Effector memory CD8-positive, alpha-beta T cell (primary cell): ENCODE measurements at places on chromosomes 7 and 10.

DNA sequence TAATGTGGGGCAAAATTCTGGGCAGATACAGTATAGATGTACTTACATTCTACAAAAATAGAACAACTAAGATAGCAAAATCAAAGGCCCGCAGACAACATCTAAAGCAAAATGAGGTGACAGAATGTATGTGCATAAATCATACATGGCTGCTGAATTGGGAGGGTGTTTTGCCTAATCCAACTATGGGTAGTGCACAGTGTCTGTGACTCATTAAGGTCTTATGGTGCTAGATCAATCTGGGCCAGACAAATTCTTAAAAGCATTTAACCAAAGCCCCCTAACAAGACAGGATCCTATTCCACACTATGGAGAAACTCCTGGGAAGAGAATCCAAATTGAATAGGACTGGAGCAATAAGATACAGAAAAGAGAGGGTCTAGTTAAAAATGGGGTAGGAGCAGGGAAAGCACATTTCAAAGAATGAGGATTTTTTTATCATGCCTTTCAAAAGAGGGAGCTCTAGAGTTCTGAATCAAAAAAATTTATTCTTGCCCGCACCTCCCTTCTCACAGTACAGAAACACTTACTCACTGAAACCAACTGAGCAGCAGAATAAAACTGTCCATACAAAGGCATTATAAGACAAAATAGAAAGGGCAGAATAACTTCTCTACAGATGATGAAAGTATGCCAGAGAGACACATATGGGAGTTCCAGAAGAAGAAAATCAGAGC lies 181.3 kb downstream of the RNLS start:
- H3K27ac ChIP-seq, result no peak overlapping the region
- no peaks in the 10 kb centered on the region for H3K36me3 ChIP-seq
- no peaks in the 10 kb centered on the region for H3K4me1 ChIP-seq
- H3K4me3 ChIP-seq, result no peak overlapping the region

GRCh38 chr10:86728056-86728455 lies 28.4 kb upstream of the BMPR1A start:
- H3K27ac ChIP-seq, result no peak overlapping the region
- peaks cover 7% of the 10 kb centered on the region for H3K4me1 ChIP-seq

DNA sequence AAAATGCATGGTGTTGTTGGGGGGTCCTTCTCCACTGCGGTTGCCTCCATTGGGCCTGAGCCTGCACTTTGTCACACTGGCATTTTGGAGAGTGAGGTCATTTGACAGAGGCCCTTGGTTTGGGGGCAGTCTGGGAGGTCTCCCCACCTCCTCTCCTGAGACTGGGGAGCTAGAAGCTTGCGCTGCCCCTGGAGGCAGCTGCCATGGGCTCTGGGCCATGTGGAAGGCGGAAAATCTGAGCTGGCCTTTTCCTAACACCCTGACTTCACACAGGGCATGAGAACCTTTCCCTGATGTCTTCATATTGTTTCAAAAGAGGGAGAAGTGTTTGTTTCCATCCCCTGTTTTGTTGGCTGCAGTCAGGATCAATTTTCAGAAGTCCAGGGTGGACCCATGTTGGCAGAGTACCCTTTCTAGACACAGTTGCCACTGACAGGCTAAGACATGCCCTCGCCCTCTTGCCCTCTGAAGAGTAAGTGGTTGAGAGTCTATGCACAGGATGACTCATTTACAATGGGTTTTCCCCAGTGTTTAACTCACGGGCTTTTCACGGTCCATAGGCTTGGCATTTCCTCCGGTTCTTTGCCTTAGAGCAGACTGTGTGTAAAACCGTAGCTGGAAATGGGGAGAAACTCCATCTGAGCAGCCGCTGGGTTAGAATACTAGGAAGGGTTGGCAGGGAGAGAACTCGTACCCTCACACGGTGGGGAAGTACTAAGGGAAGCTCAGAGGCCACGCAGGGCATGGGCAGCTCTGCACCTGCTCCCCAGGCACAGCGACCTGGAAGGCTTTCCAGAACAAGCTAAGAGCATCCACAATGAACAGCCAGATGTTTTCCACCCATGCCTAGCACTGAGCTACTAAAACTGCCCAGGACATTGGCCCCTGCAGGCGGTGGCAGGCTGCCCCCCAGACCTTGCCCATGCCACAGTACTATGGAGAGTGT lies 655.0 kb downstream of the SDK1 start:
- no peak for DNase-seq
- no peak overlapping the region for H3K4me3 ChIP-seq
- no peaks in the 10 kb centered on the region for H3K36me3 ChIP-seq

DNA sequence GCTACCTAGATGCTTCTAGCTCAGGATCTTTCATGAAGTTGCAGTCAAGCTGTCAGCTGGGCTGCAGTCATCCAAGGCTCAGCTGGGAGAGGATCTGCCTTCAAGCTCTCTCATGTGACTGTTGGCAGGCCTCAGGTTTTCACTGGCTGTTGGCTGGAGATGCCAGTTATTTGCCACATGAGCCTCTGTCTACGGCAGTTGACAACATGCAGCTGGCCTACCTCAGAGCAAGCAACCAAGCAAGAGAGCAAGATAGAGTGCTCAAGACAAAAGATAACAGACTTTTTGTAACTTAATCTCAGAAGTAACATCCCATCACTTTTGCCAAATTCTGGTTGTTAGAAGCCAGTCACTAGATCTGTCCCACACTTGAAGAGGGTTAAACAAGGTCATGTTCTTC lies 125.8 kb downstream of the TPST1 start:
- H3K36me3 ChIP-seq, result no peaks in the 10 kb centered on the region
- H3K4me1 ChIP-seq, result no peaks in the 10 kb centered on the region
- peaks cover 10% of the 10 kb centered on the region for H3K27me3 ChIP-seq

GRCh38 chr7:45874408-45875131 lies 1.7 kb upstream of the CCDC201 start:
- no peak overlapping the region for H3K4me3 ChIP-seq
- no peak overlapping the region for H3K27ac ChIP-seq
- H3K36me3 ChIP-seq, result no peaks in the 10 kb centered on the region
- no peaks in the 10 kb centered on the region for H3K4me1 ChIP-seq

DNA sequence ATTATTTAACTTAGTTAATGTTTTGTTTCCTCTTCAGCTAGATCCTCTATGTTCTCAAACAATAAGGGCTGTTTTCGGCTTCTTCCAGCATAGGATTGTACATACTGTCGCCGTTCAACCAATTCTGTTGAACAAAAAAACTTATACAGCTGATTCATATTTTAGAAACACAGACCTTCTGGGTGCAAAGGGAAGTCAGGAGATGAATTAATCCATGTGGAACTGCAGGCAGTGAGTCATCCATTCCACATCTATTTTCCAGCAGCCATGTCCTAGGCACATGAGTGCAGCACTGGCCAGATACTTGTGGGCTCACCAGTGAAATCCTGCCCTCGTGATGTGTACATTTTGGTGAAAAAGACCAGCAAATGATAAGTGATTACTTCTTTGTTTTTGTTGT lies 163.2 kb downstream of the JAZF1 start:
- peaks cover 8% of the 10 kb centered on the region for H3K4me1 ChIP-seq
- no peaks in the 10 kb centered on the region for H3K27me3 ChIP-seq
- H3K36me3 ChIP-seq, result peaks cover 2% of the 10 kb centered on the region
- no peak overlapping the region for H3K27ac ChIP-seq

DNA sequence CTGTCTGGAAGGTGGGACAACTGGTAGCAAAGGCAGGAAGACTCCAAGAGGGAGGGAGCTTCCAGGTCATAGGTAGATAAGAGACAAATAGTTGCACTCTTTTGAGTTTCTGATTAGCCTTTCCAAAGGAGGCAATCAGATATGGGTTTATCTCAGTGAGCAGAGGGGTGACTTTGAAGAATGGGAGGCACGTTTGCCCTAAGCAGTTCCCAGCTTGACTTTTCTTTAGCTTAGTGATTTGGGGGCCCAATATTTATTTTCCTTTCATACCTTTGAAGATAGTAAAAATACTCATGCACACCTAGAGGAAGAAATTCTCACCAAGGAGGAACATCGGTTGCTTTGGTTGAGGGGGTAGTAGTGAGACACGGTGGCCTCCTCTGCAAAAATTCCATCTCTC lies 212.1 kb upstream of the SVIL start:
- no peak for DNase-seq
- H3K4me1 ChIP-seq, result peaks cover 3% of the 10 kb centered on the region
- H3K27me3 ChIP-seq, result peaks cover 18% of the 10 kb centered on the region
- H3K36me3 ChIP-seq, result peaks cover 3% of the 10 kb centered on the region
- no peak overlapping the region for H3K4me3 ChIP-seq

- DNase-seq, result no peak
- no peak overlapping the region for H3K27ac ChIP-seq
- H3K4me3 ChIP-seq, result no peak overlapping the region
- no peaks in the 10 kb centered on the region for H3K27me3 ChIP-seq
These were observed 42.7 kb downstream of the FAM107B start for GRCh38 chr10:14731875-14732512.

DNA sequence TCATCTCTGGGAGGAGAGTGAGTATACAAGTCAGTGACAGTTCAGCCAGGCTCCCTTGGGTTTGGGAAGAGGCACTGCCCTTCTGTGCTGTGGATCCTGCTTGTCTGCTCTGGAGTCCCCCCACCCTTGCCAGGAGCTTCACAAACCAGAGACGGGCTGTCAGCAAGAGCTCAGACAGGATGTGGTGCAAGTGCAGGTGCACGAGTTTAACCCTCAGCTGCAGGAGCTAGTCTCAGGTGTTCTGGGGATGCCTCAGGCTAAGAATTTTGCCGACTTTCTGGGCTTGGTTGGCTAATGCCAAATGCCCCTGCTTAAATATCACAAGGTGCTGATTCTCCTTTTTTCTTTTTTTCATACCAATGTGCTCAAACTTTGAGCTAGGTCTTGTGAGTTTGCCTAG lies 22.3 kb downstream of the ZNF783 start:
- peak overlapping the region; percentile 82 for H3K27ac ChIP-seq
- peaks cover 28% of the 10 kb centered on the region for H3K36me3 ChIP-seq
- H3K4me1 ChIP-seq, result peaks cover 35% of the 10 kb centered on the region
- peak; percentile 35 for DNase-seq
- no peaks in the 10 kb centered on the region for H3K27me3 ChIP-seq
- H3K4me3 ChIP-seq, result peak overlapping the region; percentile 74

- no peak overlapping the region for H3K4me3 ChIP-seq
- no peaks in the 10 kb centered on the region for H3K36me3 ChIP-seq
- no peak for DNase-seq
- H3K27me3 ChIP-seq, result peaks cover 14% of the 10 kb centered on the region
- no peak overlapping the region for H3K27ac ChIP-seq
These were observed 18.5 kb downstream of the AGR2 start for GRCh38 chr7:16786257-16786656.

DNA sequence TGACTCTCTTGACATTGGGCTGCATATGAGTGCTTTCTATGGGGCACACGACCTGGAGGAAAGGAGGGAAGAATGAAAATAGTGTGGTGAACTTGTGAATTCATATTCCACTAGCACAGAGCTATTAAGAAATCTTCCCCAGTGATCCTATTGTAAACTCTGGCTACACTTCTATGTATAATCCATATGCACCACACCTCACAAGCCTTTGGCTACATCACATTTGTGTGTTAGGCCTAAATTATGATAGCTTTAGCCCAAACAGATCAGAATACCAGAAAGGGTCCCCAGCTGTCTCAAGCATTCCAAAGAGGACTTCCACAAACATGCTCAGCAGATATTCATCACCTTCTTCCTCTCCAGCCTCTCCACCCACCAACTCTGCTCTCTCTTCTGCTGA lies 9.7 kb upstream of the IFIT1B start:
- no peak for DNase-seq
- no peaks in the 10 kb centered on the region for H3K36me3 ChIP-seq
- peaks cover 18% of the 10 kb centered on the region for H3K27me3 ChIP-seq
- no peak overlapping the region for H3K4me3 ChIP-seq
- peak overlapping the region; percentile 44 for H3K27ac ChIP-seq
- peaks cover 22% of the 10 kb centered on the region for H3K4me1 ChIP-seq

GRCh38 chr7:27237735-27238334 lies 4.8 kb upstream of the EVX1 start:
- no peak overlapping the region for H3K27ac ChIP-seq
- DNase-seq, result no peak
- H3K4me1 ChIP-seq, result peaks cover 8% of the 10 kb centered on the region
- H3K36me3 ChIP-seq, result peaks cover 6% of the 10 kb centered on the region

GRCh38 chr10:97564776-97565175 lies 7.8 kb upstream of the ANKRD2 start:
- H3K27ac ChIP-seq, result no peak overlapping the region
- H3K4me3 ChIP-seq, result no peak overlapping the region
- no peaks in the 10 kb centered on the region for H3K27me3 ChIP-seq

DNA sequence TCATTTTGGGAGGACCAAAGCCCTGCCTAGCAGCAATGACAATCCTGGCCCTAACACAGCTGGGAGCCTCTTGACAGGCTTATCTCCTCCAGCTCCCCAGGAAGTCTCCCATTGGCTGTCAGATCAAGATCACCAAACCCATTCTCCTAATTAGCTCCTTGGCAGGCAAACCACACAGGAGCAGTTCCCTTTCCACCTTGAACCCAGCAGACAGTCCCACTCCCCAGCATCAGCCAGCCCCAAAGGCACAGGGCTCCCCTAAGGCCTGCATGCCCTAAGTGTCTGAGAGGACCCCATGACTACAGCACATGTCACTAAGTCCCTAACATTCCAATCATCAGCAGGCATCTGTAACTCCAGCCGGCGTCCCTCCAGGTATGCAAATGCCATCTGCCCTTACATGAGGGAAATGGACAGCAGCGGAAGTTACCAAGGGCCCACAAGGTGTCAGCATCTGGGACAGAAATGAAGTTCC lies 348.5 kb downstream of the KCNMA1 start:
- H3K4me3 ChIP-seq, result no peak overlapping the region
- peaks cover 34% of the 10 kb centered on the region for H3K27me3 ChIP-seq
- no peak for DNase-seq

DNA sequence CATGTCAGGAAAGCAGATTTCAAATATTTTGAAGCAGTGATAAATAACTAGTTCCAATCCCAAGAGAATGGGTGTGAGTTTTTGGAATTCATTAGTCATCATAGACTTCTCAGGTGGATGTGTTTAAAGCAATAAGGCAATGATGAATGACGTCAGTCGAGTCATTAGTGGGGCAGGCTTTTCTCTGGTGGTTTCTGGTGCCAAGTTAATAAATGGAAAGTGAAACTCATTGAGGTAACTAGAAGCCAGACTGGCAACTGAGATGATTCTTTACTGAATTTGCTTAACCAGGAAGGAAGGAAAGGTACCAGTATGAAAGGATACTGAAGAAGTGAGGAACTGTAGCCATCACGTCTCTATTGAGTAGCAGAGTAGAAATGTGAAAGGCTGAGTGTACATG lies 311.0 kb downstream of the GPAM start:
- H3K4me3 ChIP-seq, result no peak overlapping the region
- H3K27me3 ChIP-seq, result no peaks in the 10 kb centered on the region
- DNase-seq, result no peak
- no peaks in the 10 kb centered on the region for H3K4me1 ChIP-seq

DNA sequence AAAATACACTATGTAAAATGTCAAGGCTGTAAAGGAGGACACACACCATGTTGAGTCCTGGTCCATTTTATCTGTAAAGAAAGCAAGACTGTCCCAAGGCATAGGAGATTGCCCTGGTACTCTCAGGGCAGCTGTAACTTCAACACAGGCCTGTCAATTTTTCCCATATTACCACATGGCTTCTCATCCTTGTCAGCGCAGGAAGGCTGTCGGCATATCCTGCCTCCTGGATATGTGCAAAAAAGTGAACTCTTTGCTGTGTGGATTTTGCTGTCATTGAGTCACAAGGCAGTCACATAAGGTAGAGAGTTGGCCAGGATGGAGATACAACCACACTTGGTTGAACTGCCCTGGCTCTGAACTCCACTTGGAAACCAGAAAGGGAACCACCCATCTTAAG lies 8.7 kb downstream of the DUSP5 start:
- H3K4me3 ChIP-seq, result no peak overlapping the region
- peaks cover 81% of the 10 kb centered on the region for H3K36me3 ChIP-seq
- peak overlapping the region; percentile 95 for H3K27ac ChIP-seq
- DNase-seq, result no peak
